GM03348 (cell line): ENCODE measurements at places on chromosomes 16 and 17.
A peak's percentile ranks its signal among the peaks of the same experiment; 100 is the strongest.

GRCh38 chr17:17613708-17614114 is 22.2 kb upstream of the PEMT start:
- DNase-seq, result peak; percentile 82

DNA sequence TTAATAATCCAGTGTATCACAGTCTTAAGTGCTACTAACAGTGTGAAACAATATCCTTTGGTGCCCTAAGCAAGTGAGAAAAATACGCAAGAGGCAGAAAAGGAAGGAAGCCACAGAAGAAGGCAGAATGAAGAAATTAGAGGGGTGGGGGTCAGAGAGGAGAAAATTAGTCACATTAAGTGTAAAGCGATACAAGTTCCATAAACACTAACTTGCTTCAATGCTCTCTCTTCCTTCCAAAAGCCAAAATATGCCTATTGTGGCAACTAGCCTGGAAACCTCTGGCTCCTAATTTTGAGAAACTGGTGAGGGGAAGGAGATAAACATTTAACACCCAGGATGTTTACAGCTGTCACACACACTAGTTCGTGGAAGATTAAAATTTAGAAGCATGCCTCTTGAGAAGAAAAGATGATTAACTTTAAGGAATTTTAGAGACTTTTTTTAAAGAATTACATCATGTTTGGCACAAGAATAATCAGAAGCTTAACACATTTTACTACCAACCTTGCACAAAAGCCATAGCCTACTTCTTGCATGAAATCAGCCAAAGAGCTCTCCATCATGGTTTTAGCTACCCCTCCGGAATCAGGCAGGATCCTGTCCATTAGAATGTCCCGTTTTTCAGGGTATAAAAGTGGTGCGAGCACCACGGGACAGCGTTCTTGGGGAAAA is 44.7 kb downstream of the CNOT1 start:
- DNase-seq, result peak; percentile 42

DNA sequence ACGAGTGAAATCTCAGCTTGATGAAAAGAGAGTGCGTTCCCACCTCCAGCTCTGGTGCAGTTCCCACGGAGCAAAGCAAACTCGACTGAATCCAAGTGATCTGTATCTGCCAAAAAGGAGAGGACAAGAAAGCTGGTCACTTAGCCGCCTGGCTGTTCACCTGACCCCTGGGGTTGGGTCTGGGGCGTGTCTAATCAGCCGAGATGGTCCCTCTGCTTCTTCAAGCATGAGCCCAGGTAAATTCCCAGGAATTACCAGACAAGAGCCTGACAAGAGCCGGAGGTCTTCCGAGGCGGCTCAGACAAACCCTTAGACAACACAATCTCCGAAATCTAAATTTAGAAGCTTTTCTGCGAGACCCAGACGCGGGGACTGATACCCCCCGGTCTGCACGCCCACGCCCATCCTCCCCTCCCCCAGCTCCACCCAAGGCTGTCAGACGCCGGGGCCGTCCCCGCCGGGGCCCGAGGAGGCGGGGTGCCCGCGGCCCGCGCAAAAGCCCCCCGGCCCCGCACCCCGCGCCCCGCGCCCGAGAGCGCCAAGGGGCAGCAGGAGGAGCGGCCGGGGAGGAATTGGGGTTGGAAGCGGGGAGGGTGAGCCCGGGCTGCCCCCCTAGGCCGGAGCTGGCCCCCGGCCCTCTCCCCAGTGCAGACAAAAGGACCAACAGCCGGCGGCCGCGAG is 674 bp downstream of the ZNF821 start:
- no peak for DNase-seq

DNA sequence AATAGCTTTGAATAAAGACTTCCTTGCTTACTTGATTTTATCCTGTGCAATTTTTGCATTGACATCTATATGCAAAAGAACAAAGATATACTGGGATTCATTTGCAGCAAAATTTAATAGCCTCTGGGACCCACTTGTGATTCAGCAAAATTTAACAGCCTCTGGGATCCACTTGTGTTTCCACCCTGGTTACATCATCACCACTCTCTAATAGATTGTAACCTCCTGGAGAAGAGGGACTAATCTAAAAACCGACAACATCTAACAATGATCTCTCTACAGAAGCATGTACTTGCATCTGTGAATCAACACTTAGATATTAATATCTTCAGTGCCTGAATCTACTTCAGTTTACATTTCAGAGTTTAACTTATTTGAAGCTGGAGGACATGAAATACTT is 202.0 kb upstream of the CPHXL start:
- DNase-seq, result no peak

DNA sequence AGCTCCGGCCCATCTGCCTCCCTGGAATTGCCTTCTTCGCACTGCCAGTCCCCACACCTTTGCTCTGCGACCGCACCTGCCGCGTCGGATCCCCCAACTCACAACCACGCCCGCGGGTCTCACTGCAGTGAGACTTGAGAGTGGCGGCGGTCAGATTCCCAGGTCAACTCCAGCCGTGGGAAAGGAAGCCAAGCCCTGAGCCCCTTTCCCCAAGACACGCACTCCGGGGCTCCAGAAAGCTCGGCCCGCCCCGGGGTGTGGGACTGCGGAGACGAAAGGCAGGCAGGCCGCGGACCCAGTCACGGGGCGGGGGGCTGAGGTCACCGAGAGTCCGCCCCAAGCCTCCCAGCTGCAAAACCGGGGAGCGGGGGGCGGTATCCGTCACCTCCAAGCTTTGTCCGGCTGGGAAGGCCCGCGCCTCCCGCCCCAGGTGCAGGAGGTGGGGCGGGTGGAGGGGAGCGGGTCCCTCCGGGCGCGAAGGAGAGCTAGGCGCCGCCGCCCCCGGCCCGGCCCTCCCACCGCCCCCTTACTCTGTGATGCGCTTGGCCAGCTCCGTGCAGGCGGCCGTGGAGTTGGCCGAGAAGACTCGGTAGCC is 615 bp downstream of the PRPSAP1 start:
- peak; percentile 66 for DNase-seq

DNA sequence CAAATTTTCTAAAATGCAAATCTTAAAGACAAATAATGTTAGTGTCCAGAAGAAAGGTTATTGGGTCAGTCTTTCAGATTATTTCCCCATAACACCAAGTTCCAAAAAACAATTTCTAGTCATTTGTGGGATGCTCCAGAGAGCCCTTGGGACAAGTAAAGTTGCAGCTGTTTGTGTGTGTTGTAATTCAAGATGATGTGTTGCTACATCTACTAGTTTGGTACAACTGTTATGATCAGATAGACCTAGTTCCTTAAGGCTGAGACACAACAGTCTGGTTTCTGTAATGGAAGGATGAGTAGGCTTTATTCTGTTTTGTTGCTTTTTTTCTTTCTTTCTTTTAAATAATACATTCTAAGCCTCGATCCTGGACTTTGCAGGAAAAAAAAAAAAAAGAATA is 41.9 kb downstream of the PIGL start:
- DNase-seq, result peak; percentile 17

DNA sequence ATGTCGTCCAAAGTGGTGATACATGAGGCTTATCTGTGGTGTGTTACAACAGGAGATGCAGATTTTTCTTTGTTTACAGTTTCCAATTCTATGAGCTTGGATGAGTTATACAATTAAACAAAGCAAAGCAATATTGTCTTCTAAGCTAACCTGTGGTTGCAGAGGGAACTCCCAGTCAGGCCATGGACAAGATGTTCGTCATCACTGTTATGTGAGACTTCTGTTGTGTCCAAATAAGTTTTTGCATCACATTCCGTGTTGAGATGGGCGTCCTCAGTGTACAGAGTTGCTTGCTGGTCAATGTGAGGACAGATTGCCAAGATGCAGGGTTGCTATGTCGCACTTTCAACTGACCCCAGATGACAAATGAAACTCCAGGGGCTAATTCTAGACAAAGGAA is 189.3 kb downstream of the IRF8 start:
- no peak for DNase-seq

GRCh38 chr16:88289968-88290401 is 92.8 kb upstream of the ZNF469 start:
- DNase-seq, result no peak

DNA sequence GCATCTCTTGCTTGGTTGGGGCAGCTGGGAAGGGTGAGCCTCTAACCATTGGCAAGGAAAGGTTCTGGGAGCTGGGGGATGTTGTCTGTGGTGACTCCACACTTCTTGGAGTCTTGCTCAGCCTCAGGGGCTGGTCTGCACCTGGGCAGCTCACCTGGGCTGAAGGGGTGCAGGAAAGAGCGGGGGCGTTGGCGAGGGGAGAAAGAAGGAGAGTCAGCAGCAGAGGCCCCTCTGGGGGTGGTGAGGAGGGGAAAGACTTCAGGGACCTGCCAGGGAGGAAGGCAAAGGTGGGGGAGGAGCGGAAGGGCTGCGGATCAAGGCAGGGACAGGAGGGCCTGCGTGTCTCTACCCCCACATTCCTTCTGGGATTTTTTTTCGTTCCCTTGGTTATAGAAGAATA is 47.7 kb downstream of the CCDC42 start:
- DNase-seq, result no peak

GRCh38 chr16:85909932-85910853 is 11.2 kb downstream of the IRF8 start:
- no peak for DNase-seq

DNA sequence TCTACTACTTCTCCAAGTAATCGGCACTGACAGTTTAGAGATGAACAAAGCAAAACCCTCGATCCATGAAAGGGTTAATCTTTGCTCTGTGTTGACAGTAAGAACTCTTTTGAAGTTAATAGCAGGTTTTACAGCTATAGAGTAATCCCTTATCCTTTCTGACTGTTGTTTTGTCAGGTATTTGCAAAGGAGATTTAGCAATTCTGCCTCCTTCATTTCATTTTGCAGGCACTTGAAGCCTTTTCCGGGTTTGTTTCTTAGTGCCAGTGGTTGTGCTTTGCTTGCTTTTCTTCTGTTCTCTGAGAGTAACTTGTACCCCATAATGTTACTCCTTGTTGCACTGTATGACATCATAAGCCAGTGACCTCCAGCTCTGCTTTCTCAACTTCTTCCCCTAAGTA is 64.5 kb downstream of the TANGO6 start:
- no peak for DNase-seq

DNA sequence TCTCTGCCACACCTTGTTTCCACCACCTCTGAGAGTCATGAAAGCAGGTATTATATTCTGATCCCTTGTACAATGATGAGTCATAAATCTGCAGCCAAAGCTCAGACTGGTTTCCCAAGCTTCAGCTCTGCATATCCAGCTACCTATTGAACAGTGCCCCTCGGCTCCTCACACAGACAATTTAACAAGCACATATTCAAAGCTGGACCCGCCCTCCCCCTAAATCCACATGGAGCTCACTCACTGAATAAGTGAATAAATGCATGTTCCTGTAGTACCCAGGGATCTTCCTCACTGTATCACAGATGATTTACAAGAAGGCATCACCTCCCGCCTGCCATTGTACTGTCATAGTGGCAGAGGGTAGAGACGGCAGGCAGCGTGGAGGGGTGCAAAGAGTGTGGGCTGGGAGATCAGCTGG is 516.4 kb downstream of the GRIN2A start:
- DNase-seq, result no peak

DNA sequence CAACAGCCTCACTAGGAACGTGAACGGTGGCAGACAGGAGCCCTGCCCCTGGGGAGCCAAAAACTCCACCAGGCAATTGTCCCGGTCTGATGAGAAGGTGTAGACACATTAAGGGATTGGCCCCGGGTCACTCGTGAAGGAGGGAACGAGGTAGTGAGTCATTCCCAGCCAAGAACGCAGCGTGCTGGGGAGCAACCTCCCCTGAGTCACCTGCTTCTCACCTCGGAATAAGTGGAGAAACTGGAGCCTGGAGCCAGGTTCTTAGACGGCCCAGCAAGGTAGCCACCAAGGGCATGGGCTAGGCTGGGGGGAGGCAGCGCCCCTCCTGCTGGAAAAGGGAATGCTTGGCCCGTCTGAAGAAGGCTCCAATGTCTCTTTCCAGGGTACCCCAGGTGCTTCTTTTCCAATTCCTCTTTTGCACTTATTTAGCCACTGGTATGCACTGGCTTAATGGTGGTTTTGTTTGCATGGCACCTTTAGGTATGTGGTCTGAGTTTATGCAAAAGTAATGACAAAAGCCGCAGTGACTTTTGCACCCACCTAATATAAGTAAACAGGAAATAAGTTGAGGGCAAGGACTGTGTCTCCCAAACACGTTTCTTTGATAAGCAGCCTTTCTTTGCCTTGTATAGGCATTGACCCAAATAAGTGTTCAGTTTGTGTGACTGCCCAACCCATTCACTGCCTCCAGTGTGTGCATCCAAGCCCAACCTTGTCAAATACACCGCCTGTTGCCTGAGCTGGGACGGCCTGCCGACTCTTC is 1.8 kb upstream of the HELZ start:
- DNase-seq, result no peak

- no peak for DNase-seq
Measured at GRCh38 chr17:74872313-74873036, at the start of gene FDXR. TSS of gene FDXR (minus strand) at chr17:74872994. CDS start at chr17:74872944, 50 bp downstream.

GRCh38 chr17:40443988-40444899 is 994 bp downstream of the IGFBP4 start:
- no peak for DNase-seq

GRCh38 chr17:7997186-7997585 is 5.2 kb upstream of the GUCY2D start:
- no peak for DNase-seq

- no peak for DNase-seq
Measured at GRCh38 chr17:9330141-9330540, 245.5 kb downstream of the STX8 start.

DNA sequence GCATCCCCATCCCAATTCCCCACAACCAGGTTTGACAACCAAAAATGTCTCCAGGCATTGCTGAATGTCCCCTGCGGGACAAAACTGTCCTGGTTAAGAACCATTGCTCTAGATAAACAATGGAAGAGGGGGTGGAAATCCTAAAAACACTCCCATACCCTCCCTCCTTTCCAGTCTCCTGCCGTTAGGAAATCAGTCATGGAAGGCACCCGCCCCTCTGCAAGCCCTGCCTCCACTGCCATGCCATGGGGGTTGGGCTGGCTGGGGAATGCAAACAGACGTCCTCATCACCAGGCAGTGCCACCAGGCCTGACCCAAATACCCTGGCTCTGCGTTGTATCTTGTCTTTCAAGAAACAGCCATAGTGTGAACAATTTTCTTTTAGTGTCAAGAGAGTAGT is 57.5 kb downstream of the CYTH1 start:
- DNase-seq, result peak; percentile 32

GRCh38 chr16:4537376-4538343 is 913 bp downstream of the CDIP1 start:
- peak; percentile 67 for DNase-seq

GRCh38 chr17:22569459-22570143 is 877.3 kb downstream of the KCNJ18 start:
- no peak for DNase-seq

- DNase-seq, result no peak
Measured at GRCh38 chr17:43658900-43659299, 2.8 kb downstream of the MEOX1 start.

GRCh38 chr16:11752856-11753255 is 10.2 kb upstream of the TXNDC11 start:
- DNase-seq, result no peak

- peak; percentile 33 for DNase-seq
Measured at GRCh38 chr17:56230660-56231059, 77.4 kb downstream of the ANKFN1 start.
